ENCODE measurements at places on chromosomes 16 and 17. TPM values are rescaled to one million over a fixed set of nuclear protein-coding genes. Genes with fewer than 3 reads are reported as not detected.

GRCh38 chr17:27390540-27390939 is 65.7 kb upstream of the KSR1 start:
- peak; percentile 66 for DNase-seq

Gene LGALS3BP
- polyA plus RNA-seq = 8.6 TPM

DNA sequence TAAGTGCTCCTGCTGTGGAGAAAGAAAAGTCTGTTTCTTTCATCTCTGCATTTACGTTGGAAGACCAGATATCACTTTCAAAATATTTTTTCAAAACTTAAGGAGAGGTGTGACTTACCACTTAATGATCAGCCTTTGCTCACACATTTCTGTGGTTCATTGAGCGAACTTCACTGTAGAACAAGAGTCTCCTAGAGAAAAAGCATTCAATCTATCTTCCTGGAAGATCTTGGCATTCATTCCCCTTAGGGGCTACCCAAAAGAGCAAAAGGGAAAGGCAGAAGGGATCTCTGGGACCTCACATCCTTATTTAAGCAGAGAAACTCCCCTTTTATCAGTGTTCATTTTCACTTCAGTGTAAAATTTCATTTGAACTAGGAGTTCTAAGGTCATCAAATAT is 61.2 kb downstream of the HS3ST3A1 start:
- DNase-seq = peak; percentile 43

GRCh38 chr16:30941600-30942425 is 7.1 kb upstream of the ORAI3 start:
- peak; percentile 83 for DNase-seq

DNA sequence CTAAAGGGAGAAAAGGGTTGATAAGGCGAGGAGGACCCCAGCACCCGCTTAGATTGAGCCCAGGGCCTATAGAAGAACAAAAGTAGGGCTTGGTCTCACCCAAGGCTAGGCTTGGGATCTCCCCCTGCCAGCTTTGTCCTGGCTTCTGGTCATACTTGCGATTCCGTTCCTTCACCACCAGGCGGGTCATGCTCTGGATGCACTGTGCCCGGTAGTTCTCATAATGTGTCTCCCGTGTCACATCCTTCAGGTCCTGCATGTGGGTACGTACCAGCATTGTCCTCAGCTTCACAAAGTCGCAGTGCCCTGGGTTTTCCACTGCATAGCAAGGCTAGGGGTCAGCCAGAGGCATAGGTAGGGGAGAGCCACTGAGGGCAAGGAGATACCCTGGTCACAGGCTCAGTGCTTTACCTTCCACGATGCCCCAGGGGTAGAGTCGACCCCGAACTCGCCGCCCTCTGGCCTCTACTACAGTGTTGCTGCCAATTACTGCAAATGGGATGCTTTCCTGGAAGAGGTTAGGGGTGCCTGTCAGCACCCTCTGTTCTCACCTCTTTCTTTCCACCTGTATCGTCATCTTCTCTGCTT is 6.5 kb upstream of the MTMR4 start:
- peak; percentile 40 for DNase-seq

Data from GM23248 (cell line).